ENCODE measurements at places on chromosomes 1 and 21.

DNA sequence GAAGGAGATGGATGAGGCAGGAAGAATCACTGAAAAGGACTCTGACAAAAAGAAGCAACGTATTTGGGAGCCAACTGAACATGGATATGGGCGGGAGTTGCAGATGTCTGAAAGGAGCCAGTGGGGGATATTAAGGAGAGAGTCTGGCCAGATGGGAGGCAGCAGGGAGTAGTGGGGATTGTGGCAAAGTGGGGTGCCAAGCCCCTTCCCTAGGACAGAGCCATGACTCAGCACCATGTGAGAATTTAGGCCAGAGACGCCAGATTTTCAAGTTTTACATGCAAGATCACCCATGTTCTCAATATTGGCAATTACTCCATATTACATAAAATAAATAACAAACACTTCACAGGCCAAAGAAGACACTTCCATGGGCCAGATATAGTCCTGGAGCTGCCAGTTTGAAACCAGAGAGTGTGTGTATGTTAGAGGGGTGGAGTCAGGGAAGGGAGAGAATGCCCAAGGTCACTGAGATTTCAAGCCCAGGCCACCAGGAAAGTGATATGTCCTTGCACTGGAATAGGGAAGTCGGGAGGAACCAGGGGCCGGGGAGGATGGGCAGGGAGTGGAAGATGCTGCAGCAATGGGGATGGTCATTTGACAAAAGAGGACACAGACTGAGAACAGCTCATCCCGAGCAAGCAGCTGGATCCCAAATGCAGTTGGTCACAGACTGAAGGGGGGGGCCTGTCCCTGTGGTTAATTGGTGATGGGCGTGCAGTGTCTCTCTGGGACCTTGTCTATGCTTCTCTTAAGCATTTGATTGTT, 23.5 kb downstream of the TMEM51 start:
- no peak for DNase-seq

DNA sequence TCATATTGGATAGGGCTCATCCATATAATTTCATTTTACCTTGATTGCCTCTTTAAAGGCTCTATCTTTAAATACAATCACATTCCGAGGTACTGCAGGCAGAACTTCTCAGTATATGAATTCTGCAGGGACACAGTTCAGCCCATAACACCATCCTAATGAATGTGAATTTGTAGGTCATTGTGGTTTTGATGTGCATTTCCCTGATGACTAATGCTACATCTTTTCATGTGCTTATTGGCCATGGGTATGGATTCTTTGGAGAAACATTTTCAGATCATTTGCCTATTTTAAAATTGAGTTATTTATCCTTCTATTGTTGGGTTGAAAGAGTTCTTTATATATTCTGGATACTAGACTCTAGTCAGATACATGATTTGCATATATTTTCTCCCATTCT, 9.6 kb upstream of the RPS6KC1 start:
- peak; percentile 77 for DNase-seq

GRCh38 chr1:53987880-53988279, 30.1 kb downstream of the LDLRAD1 start:
- DNase-seq, result no peak

GRCh38 chr1:28002600-28002999, 42.8 kb downstream of the XKR8 start:
- no peak for DNase-seq

Data from ELR (cell line).